ENCODE measurements at places on chromosomes 16 and 17. TPM values are rescaled to one million over a fixed set of nuclear protein-coding genes. Genes with fewer than 3 reads are reported as not detected.

UNC45B gene
- total RNA-seq: 0.68 TPM

KRT12 gene
- 0.63 TPM for total RNA-seq

PRSS8 gene
- 0.74 TPM for total RNA-seq

RPRML gene
- total RNA-seq: not detected

KRTAP9-8 gene
- not detected for total RNA-seq

TRIM16 gene
- total RNA-seq: 52.5 TPM

ZFP90 gene
- 49.1 TPM for total RNA-seq

SCO1 gene
- total RNA-seq: 23.9 TPM

ITGAL gene
- 2.8 TPM for total RNA-seq
